ENCODE measurements at places on chromosomes 2 and 18. TPM values are rescaled to one million over a fixed set of nuclear protein-coding genes. Genes with fewer than 3 reads are reported as not detected.
A peak's percentile ranks its signal among the peaks of the same experiment; 100 is the strongest.

- DNase-seq: no peak
Measured at GRCh38 chr2:20381457-20381856, 30.8 kb upstream of the PUM2 start.

- DNase-seq: no peak
Measured at GRCh38 chr2:109285244-109285651, 156.2 kb downstream of the SH3RF3 start.

POTEC gene
- 0.11 TPM for polyA plus RNA-seq

REL gene
- 8.5 TPM for polyA plus RNA-seq

GRCh38 chr2:167114018-167114417 lies 225.7 kb downstream of the XIRP2 start:
- DNase-seq: no peak

MALT1 gene
- polyA plus RNA-seq: 30.2 TPM

DNA sequence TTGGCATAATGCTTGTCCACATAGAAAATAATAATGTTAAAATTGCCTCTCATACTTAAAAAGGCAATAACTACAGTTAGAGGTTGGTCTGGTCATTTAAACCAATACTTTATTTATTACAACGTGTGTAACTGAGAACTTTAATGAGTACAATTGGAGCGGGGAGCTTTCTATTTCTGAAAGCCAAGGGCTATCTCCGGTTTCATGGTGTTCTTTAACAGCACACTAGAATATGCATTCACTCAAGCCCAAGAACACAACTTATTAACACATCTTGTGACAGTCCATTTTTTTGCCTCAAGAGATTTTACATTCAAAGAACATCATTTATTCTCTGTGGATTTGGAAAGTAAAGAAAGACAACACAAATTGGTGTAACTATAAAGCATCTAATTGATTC lies 131.8 kb downstream of the KCNH7 start:
- DNase-seq: no peak

DNA sequence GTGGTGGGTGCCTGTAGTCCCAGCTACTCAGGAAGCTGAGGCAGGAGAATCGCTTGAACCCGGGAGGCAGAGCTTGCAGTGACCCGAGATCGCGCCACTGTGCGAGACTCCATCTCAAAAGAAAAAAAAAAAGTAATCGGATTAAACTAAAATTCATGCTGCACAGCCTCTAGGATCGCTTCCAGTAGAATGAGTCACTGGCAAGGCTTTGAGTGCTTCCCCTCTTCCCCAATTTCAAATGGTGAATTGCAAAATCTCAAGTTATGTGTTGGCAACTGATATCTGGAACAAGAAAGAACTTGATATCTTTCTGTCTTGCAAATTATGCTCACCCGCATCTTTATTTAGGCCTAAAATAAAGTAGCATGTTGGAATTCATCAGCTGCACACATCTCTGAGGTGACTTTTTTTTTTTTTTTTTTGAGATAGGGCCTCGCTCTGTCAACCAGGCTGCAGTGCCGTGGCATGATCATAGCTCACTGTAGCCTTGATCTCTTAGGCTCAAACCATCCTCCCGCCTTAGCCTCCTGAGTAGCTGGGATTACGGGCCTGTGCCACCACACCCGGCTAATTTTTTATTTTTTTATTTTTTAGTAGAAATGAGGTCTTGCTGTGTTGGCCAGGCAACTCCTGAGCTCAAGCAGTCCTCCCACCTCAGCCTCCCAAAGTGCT lies 12.7 kb downstream of the TTC39C start:
- no peak for DNase-seq

DNA sequence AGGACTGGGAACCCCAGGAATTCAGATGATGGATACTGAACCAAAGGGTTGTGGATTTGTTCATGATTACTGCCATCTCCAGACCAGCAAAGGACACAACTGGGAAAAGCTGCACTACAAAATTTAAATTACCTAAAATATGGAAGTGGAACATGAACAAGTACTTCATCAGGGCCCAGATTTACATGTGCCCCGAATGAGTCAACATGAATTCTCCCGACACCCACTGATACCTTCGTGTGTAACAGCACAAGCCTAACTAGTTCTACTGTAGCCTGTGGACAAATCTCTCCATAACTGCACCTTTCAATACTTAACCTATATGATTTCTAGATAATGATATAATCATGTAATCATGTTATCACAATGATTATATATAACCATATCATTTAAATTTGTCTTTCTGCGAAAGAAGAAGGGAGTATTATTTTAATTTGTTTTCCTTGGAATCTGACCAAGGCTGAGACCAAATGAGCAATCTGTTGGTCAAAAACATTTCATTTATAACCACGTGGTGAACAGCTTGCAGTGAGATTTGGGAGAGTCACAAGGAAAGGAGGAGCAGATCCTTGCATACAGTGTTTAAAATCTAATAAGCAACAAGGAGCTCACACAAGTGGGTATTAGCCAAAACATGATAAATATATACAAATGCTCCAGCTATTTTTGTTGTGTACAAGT lies 70.5 kb downstream of the CACNB4 start:
- DNase-seq: no peak

ALPI gene
- 0.24 TPM for polyA plus RNA-seq

SPC25 gene
- 18.6 TPM for polyA plus RNA-seq

LIMS4 gene
- polyA plus RNA-seq: 1.1 TPM

GALNT5 gene
- 0.48 TPM for polyA plus RNA-seq

GRCh38 chr2:197078535-197078934 lies 152.0 kb upstream of the PGAP1 start:
- no peak for DNase-seq

DNA sequence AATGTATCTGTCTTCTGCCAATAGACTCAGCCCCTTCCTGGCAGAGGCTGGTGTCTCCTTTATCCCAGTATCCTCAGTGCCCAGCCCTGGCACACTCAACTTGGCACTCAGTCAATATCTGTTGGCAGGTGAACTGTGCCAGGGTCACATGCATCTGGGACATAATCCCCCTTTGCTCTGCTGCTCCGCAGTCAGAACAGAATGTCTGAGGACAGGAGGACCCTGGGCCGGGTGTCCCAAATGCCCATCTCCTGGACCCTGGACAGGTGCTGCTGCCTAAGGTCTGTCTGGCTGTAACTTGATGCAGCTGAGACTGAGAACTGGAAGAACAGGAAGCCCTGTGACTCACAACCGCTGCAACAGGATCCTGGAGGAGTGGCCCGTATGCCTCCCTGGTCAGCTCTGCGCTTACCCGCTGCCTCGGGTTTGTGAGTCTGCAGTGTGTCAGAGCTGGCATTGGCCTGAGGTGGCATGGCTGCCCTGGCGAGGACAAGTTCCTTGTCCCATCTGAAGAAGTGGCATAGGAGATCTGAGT lies 11.4 kb downstream of the HK2 start:
- DNase-seq: peak; percentile 61

DOK6 gene
- polyA plus RNA-seq: 18.0 TPM

SERPINB3 gene
- not detected for polyA plus RNA-seq

CDKL4 gene
- 0.38 TPM for polyA plus RNA-seq

CRYGC gene
- polyA plus RNA-seq: not detected

- DNase-seq: no peak
Measured at GRCh38 chr18:32036506-32037180, 18.0 kb downstream of the RNF125 start.

KCNIP3 gene
- polyA plus RNA-seq: 19.1 TPM

DNA sequence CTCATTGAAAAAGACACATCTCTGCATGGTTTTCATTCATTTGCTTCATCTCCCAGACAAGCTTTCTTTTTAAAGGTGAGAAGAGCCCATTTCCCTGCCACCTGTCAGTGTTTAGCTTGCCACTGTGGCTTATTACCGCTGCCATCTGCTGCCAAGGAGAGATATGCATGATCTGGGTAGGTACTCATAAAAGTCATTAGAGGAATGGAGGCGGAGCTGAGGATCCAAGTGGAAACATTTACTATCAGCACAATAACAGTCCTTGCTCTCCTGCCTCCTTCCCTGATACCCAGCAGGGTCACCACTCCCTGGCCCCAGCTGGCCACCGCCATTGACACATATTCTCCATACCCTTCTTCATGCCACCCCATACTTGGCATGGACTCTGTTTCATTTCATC lies 390.4 kb downstream of the TSN start:
- DNase-seq: no peak

GRCh38 chr2:14423145-14423906 lies 209.2 kb upstream of the LRATD1 start:
- no peak for DNase-seq

MAP3K19 gene
- 0.30 TPM for polyA plus RNA-seq

GRCh38 chr18:23591011-23591410 lies 4.7 kb upstream of the NPC1 start:
- no peak for DNase-seq

CXCR2 gene
- 0.36 TPM for polyA plus RNA-seq

DNA sequence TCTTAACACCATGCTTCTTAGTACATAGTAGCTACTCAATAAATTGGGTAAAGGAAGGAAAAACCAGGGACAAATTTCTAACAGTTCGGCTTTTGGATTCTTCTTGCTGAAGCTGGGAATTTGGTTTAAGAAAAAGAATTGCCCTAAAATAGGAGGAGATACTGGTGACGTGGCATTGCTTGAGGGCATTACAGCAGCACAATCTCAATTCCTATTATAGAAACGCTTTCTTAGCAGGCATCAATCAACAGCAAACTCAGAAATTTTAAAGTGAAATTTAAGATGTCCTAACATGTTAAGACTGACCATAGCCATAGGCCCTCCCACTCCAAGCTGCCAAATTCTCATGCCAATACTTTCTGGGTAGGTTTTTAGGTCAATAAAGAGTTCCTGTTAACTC lies 169.5 kb downstream of the SRBD1 start:
- DNase-seq: no peak

- DNase-seq: no peak
Measured at GRCh38 chr2:195279840-195280427, 377.1 kb upstream of the SLC39A10 start.

GRCh38 chr2:238893349-238894000 lies 45.6 kb downstream of the TWIST2 start:
- no peak for DNase-seq

FSHR gene
- polyA plus RNA-seq: not detected

PLGLB2 gene
- 3.7 TPM for polyA plus RNA-seq

TP53I3 gene
- 45.1 TPM for polyA plus RNA-seq
